ENCODE measurements at places on chromosomes 6 and 20. TPM values are rescaled to one million over a fixed set of nuclear protein-coding genes. Genes with fewer than 3 reads are reported as not detected.

DNA sequence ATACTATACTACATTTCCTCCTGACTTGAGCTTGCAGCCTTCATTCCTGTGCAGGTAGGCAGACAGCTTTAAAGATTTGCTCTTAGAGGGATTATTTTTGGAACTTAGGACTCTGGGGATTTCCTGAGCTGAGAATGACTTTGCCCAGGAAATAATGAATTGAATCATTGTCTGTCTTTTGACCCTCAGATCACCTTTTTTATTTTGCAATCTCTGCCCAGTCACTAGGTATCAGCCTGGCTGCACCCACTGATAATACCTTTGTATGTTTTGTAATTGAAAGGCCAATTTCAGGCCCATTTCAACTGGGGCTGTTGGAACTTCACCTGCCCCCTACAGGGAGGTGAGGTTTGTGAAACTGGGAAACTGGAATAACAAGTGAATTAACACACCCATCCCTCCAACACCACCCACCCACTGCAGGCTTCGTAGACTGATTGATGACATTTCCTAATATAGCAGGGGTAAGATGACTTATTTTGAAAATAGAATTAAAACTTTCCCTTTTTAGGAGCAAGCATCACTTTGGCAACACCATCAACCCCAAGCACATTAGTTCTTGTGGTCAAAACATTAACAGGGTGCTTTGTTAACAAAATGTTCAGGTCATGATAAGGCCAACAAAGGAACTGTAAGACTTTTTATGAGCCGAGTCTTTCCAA, 157.1 kb upstream of the CENPW start:
- no peak for DNase-seq

Gene PRICKLE4
- total RNA-seq, result not detected

DNA sequence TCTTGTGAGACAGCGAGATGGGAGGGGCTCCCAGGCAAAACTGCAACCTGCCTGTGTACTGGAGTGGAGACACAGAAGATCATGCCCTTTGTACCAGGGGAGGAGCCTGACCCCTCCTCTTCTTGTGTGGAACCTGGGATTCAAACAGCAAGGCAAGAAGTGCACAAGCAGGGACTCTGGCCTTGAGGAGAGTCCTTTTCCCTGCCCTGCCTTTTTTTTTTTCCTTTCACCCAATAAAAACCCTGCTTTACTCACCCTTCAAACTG, 251.8 kb upstream of the OPRM1 start:
- DNase-seq, result no peak

DNA sequence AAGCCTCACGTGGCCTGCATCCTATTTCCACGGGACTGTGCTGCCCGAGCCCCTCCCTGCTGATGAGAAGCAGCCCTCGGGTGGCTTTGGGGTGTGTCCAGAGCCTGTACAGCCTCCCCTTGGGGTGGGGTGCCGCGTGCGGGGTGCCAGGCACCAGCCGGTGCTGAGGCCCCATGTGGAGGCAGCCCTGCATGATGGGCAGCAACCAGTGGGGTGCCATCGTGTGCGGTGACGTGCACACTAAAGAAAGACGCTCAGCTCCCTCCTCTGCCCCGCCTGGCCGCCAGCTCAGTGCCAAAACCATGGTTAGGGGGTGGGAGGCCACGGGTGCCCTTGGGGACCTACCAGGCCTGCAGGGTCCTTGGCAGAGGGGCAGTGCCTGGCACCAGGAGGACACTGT, 26.2 kb downstream of the NTSR1 start:
- DNase-seq, result peak; percentile 25

Gene CTAGE9
- not detected for total RNA-seq

Gene GJE1
- not detected for total RNA-seq

Gene TMEM74B
- total RNA-seq, result not detected

GRCh38 chr20:17613328-17614175, 43.7 kb downstream of the DSTN start:
- DNase-seq, result peak; percentile 63

Gene HLA-DMB
- 9.9 TPM for total RNA-seq

DNA sequence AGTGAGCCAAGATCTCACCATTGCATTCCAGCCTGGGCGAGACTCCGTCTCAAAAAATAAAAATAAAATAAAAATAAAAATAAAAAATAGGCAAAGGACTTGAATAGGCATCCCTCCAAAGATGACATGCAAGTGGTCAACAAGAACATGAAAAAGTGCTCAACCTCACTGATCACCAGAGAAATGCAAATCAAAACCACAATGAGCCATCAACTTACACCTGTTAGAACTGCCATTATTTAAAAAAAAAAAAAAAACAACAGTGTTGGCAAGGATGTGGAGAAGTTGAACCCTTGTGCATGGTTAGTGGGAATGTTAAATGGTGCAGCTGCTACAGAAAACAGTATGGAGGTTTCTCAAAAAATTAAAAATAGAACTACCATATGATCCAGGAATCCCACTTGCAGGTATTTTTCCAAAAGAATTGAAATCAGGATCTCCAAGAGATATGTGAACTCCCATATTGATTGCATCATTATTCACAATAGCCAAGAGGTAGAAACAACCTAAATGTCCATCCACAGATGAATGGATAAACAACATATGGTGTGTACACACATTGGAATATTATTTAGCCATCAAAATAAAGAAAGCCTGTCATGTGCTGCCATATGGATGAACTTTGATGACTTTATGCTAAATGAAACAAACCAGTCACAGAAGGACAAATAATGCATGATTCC, 2.8 kb downstream of the C20orf203 start:
- no peak for DNase-seq

DNA sequence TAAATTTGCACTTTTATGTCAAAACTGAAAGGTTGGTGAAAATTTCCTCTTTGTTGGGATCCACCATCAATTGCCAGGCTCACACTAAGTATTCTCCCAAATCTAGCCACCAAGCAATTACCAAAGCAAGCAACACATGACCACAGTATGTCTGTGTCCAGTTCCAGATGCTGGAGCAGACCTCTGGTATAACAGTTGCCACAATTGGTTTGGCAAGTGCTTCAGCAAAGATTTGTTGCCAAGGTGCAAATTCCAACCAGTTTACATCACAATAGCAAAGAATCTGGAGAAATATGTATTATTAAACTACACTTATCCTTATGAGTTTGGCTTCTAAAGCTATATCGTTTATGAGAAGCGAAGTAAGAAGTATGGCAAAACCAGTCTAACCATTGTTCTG, 6.4 kb downstream of the GTF2H5 start:
- DNase-seq, result no peak

DNA sequence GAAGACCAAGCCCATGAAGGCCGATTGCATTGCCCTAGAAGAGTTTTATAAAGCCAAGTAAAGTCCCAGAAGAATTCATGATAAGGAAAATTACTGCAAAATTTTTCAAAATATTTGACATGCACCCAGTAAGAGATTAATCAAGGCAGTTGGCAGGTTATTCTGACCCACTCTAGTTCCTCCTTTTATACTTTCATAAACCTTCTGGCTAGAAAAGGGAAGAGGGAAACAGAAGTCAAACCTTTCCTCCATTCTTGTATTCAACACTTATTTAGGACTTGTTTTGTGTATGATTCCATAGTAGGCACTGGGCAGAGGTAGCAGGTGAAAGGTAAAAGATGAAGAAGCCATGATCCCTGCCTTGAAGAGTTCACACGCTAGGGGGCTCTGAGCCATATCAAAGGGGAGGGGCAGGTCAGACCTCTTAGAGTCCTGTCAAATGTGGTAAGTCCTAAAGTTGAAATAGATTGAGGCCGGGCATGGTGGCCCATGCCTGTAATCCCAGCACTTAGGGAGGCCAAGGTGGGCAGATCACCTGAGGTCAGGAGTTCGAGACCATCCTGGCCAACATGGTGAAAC, 85.4 kb downstream of the NDUFAF5 start:
- DNase-seq, result no peak

DNA sequence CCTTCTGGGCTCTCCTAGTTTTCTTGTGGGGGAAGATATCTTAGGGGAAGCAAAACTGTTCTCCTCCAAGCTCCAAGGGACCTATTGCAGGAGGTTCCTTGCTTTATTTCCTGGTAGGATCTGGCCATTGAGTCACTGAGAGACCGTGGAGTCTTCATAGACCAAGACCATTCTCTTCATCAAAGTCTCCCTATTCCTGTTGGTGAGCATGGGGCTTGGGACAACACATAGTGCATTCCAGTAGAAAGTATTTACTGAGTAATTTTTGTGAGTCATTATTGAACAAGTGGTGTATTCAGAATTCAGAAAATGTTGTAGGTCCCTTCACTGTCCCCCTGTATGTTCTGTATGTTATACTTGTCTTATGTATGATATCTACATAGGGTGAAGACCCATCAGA, 133.6 kb downstream of the CDH26 start:
- DNase-seq, result no peak

Gene APOM
- 7.7 TPM for total RNA-seq

- no peak for DNase-seq
Observed at GRCh38 chr20:17443131-17443858, 87.9 kb downstream of the BFSP1 start.

DNA sequence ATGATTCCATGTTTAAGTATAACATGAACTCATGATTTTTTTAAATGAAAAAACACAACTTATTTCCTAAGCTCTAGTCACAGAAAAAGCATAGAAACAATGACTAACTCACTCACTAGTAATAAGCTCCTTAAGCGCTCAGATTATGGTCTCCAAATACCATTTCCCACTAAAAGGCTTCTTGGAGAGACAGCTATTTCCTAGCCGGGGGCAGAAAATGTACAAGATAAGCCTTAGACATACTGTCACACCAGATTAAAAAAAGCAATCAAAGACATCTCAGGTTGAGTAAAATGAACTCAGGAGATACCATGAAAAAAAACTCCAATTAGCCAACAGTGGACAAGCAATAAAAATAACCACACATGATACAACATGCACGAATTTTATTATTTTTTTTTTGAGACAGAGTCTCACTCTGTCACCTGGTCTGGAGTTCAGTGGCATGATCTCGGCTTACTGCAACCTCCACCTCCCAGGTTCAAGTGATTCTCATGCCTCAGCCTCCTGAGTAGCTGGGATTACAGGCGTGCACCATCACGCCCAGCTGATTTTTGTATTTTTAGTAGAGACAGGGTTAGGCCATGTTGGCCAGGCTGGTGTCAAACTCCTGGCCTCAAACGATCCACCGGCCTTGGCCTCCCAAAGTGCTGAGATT, 14.9 kb downstream of the SRPK1 start:
- DNase-seq, result no peak

DNA sequence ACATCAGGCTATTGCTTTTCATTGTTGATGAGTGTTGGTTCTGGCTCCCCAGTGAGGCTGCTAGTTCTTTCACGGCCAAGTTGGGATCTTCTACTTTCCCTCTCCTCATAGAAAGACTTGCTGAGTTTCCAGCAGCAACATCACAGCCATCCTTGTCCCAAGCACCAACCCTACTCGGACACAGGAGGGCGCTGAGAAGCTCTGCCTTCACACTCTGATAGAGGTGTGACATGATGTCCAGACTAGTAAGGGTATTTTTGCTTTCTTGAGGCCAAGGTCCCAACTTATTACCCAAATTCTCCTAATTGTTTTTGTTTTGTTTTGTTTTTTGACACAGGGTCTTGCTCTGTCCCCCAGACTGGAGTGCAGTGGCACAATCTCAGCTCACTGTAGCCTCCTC, 3.0 kb upstream of the GCM1 start:
- no peak for DNase-seq

DNA sequence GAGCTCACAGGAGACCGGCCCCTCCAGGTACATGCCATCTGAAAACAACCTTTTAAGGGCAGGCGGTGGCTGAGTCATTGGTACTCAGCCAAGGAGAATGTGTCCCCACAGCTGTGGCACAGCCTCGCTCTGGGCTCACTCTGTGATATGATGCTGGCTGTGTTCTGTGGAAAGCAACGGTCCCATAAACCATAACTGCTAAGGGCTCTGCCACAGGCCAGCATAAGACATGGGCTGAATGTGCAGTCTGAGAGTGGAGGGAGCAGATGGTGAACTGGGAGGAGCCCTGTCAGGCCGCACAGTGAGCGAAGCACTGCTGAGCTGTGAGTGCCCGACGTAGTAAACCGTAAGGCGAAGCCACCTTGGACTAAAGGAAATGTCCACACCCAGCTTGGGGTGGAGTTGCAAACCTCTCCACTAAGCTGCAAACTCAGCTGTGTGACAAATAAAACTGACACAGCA, 375.8 kb downstream of the THBS2 start:
- DNase-seq, result peak; percentile 5

Gene LAMP5
- not detected for total RNA-seq

Gene PPP1R16B
- total RNA-seq, result 129 TPM

DNA sequence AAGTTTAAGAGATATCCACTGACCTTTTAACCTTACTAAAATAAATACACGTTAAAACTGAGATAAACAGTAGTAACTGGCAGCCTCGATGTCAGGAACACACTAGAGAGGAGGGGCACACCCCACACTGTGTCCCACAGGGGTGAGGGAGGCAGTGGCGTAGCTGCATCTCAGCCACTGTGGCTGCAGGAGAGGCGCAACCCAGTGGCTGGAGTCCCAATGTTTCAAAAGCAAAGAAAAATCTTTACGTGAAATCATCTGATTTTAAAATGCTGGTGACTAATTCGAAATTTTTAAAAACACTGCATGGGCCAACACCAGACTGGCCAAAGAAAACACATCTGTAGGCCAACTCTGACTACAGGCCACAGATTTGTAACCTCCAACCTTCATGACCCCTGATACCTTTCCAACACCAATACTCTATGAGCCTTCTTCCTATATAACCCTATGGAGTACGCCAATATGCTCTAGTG, 54.7 kb downstream of the TRAM2 start:
- DNase-seq, result no peak

DNA sequence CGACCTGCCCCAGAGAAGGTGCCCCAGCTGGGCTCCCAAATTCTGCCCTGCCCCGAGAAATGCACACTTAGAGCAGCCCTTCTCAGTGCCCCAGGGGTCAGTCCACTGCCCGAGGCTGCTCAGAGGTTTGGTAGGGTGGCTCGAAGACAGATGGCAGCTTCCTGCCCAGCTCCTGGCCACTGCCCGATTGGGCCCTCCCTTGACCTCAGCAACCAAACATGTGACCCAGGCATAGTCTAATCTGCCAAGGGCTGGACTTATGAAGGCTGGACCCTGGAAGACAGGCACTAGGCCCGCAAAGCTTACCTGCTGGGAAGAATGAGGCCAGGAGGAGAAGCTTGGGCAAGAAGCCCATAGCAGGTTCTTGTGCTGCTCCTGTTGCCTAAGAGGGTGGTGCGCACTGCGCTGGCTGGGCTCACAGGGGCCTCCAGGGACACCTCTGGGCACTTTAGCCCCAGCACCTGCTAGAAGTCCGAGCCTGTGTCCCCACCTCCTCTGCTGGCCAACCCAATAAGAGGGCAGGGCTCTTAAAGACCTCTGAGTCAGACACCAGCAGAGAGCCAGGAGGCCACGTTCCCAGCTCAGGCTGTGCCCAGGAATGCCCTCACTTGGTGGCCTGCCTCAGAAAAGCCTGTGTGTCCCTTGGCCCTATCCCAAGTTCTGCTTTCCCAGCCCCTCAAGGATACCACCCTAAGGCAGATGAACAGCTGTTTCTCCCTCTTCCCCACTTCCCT, 5.5 kb downstream of the SIGLEC1 start:
- DNase-seq, result no peak

GRCh38 chr6:130385064-130385695, 19.4 kb downstream of the TMEM200A start:
- DNase-seq, result no peak

- DNase-seq, result no peak
Observed at GRCh38 chr6:26087284-26088115, at the start of gene HFE. HFE (plus strand) TSS chr6:26087429; CDS start chr6:26087441, 12 bp downstream.

Gene MAP7
- 0.24 TPM for total RNA-seq

All from CD8-positive, alpha-beta T cell (primary cell).